Bronchial epithelial cell (primary cell): ENCODE measurements at places on chromosomes 12 and 14. TPM values are rescaled to one million over a fixed set of nuclear protein-coding genes. Genes with fewer than 3 reads are reported as not detected.
A peak's percentile ranks its signal among the peaks of the same experiment; 100 is the strongest.

DNA sequence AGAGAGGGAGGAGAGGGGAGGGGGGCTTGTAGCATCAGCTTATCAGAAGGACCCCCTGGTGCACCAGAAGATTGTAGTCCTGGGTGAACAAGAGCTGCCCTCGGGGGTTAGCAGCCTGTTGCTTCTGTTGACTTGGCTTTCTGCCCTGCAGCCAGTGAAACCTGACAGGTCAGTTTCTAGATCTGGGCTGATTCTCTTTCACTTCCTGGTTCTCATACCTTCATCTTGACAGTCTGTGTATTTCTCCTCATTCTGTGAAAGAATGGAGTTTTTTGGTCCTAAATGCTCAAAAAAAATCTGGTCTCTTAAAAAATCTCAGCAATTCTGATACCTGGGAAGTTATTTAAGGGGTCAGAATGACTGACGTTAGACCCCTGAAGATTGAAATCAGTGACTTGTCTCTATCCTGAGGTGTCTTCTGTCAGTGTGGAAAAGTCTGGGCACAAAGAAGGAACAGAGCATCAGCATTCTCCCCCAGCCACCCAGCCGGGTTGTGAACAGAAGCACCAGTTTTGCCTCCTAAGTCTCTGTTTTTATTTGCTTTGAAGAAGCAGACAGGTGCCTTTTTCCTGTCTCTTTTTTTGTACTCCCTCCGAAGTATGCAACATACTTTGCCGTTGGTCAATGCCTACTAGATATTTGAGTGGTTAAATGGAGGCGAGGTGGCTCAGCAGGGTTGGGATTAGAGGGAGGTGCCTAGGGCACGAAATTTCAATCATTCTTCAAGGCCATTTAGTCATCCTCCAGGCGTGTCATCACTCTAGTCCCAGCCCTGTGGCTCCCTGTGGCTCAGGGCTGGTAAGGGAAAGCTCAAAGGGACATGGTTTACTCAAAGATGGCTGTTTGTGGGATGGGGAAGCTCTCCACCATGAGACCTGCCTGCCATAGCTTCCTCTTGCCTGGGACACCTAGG, 24.0 kb downstream of the TTC9 start:
- DNase-seq: peak; percentile 87

DNA sequence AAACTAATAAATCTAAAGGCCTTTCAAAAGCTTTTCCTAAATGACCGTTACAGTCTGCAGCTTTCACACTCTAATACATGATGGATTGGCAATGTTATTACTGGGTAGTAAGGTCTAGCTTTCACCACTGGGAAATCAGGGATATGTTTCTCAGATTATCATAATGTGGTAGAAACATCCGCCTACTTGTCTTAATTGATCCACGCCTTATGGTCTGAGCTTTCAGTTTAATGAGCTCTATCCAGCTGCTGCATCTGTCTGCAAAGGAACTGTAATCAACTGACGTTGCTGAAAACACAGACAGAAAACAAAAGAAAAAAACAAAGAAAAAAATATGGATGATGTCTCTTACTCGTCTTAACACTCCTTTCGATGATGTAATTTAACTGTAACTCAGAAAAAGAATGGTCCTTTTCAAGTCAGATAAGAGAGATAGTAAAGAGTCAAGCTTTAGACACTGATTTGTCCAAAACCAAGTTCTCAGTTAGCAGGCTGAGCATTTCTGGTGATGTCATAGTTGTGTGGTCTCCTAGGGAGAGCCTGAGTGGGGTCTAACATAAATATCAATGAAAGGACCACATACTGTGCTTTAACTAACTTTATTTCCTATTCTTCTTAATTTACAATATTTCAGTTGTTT, 85.9 kb downstream of the C2CD5 start:
- no peak for DNase-seq

- no peak for DNase-seq
These were observed 162.6 kb downstream of the PPFIA2 start for GRCh38 chr12:81596558-81596957.

DNA sequence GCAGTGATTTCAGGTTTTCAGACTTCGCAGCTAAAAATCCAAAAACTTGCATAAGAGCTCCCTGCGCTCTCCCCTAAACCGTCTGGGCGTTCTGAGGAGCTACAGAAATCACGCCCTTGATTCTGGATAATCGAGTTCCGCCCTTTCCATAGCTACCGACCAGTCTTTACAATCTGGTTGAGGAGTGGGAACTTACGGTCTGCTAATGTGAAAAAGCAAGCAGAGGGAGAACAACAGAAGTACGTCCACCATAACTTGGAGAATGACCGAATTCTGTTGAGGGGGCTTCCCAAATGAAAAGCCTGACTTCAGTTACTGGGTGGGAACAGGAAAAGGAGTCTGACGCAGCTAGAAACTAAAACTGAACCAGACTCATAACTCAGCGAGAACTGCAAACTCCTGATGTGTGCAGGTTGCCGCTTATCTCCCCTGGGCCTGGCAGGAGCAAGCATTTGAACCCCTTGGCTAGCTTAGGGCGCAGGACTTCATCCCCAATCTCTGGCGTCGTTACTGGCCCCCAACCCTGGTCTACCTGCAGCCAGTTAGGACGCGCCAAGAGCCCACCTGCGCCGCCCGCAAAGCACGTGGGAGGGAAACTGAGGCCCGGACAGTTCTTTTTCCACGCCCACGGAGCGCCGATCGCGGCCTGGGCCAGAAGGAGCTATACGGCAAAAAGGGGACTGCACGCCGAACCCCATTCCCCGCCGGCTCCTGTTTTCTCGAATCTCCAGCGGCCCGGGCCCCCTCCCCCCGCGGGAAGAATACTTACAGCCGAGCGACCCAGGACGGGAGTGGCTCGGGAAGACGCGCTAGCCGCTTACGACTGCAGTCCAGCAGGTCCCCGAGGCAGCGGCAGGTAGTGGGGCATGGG, 838 bp downstream of the LRIG3 start:
- DNase-seq: peak; percentile 66

DNA sequence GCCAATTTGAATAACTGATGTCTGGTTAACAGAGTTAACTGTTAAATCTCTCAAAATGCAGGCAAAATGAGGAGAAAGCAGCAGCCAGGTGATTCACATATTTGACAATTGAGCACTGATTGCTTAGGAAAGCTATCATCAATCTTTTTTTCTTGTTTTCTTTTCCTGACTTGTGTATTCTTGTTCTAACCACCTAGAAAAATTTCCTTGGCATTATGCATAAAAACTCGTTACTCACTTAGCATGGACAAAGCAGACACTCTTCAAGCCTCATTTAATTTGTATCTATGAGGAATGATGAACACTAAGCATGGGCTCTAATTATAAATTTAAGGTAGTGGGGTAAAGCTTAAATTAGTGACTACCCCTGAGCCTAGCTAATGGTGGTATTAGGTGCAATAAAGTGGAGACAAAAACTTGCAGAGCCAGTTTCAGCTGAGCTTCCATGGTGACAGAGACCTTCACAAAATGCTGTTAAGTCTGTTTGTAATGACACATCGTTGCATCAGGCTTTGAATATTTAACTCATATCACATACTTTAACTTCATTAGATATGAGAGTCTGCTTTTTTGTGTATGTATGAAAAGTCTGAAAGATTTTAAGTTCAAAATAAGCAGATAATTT, 52.0 kb downstream of the RASSF9 start:
- peak; percentile 85 for DNase-seq

DNA sequence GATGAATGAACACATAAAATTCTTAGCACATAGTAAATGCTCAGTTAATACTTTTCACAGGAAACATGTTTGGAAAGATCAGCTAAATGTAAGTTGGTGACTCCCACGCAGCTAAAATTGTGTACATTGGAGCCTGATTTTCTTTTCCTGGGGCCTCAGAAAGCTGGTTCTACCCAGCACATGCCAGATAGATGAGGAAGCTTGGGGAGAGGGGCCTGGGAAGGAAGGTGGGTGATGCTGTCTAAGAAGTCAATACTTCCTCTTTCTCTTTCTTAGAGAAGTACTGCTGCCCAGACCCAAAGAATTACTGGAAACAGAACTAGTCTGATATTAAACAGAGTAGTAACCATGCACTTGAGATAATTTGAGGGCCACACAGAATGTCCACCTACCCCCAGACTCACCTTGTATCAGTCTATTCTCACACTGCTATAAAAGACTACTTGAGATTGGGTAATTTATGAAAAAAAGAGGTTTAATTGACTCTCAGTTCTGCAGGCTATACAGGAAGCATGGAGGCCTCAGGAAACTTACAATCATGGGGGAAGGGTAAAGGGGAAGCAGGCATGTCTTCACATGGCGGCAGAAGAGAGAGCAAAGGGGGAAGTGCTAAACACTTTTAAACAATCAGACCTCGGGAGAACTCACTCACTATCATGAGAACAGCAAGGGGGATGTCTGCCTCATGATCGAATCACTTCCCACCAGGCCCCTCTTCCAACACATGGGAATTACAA, 123.3 kb upstream of the MED13L start:
- DNase-seq: no peak

- no peak for DNase-seq
These were observed 179.0 kb upstream of the IGF1 start for GRCh38 chr12:102659200-102659911.

DNA sequence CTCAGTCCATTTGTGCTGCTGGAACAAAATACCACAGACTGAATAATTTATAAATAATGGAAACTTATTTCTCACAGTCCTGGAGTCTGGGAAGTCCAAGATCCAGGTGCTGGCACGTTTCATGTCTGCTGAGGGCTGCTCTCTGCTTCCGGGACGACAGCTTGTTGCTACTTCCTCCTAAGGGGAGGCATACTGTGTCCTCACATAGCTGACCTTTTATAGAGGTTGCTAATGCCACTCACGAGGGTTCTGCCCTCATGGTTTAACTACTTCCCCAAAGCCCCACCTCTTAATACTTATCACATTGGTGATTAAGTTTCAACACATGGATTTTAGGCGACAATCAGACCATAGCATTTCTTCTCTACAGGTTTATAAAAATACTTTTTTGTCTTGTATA, 411.1 kb downstream of the NRXN3 start:
- no peak for DNase-seq

DNA sequence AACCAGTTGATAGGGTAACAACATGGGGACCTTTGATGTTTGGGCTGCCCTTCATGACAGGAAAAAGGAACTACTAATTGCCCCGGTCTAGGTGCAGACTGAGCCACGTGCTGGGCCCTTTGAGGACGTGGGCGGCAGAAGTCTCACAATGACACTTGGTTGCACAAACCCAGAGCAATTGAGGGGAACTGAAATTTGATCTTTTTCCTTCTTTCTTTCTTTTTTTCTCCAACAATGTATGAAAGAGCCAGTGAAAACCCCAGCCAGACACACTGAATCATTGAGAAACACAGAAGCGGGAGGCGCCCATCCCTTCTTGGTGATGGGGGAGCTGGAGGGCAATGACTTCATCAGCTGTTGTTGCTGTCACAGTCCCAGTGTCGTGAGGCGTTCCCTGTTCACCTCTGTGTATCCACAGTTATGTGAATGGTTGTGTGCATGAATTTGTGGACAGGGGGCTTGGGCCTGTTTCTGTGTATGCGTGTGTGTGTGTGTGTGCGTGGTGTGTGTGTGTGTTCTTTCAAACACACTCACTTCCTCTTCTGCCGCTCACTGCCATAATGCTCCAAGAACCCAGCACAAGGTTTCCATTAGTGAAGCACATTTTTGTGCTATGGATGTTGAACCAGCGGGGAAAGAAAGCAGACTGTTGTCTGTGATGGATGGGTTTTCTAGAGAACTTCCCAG, 137.5 kb upstream of the CCND2 start:
- peak; percentile 46 for DNase-seq

DNA sequence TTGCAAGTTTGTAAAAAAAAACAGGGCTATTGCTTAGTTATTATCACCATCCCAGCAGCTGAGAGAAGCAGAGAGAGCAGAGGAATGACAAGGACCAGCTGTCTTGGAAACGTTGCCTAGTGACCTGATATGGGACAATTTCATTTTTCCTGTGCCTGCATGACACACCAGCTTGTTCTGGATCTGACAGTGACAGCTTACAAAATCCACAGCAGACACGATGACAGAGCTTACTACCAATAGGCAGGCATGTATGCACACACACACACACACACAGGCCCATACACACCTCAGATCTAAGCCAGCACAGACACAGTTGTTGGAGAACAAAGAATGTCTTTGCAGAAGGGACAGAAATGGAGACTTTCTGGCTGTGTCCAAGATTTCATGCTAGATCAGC, 25.4 kb downstream of the HSPB8 start:
- DNase-seq: no peak

DNA sequence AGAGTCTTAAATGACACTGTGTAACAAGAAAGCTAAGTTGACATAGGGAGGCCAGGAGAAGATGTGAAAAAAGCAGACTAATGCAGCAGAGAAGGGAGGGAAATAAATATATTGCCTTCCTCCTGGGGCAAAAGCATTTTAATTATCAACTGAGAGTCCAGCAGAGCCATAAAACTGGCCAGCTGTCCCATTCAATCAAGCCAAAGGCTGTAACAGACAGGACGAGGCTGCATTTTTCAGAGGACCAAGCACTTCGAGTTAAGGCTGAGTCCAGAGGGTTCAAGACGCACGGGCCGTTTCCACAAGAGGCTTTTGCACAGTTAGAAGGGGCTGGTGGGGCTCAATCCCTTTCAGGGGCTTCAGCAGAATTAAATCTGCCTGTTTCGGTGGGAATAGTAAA, 20.4 kb downstream of the MAP3K9 start:
- no peak for DNase-seq

DNA sequence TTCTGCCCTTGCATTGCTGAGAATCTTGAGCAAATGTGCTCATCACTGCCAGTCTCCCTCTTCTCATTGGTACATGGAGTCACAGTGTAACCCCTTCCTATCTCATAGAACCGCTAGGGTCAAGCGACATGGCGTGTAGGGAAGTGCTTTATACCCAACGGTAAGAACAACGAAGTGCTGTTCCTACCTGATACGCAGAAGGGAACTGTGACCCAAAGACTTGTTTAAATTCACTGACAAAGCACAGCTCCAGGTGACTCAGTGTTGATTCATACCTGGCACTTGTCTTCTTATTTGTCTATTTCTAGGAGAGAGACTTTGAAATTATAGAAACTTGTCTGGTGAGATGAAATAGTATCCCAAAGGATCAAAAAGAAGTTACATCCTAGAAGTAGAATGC, 53.7 kb downstream of the FBXL14 start:
- DNase-seq: peak; percentile 95

DNA sequence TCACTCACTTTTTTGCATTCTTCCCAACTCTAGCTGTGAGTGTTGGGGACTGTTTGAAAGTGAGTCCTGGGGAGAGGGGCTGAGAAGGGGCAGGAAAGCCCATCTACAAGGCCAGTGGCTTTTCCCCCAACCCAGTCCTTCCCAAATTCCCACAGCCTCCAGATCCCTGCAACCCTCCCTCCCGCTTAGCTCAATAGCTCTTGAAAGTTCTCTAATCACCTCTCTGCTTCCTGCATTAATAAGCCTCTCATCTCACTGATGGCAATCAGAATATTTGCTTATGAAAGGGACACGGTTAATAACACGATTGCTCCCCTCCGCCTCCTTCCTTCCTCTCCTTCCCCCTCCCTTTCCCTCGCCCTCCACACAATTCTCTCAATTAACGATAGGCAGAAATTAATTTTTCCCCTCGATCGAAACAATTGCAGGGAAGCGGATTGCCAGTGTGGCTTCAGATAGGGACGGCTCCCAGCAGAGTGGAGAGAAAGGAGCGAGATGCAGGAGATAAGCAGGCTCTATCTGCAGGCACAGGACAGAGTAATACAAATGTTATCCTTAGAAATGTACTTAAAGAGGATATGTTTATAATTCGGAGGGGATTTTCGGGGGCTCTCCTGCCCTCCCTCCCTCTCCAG, 15.1 kb upstream of the GPATCH2L start:
- no peak for DNase-seq

- DNase-seq: peak; percentile 53
These were observed 1.0 kb downstream of the ITFG2 start for GRCh38 chr12:2813214-2814185.

Gene KLHDC1
- total RNA-seq: 0.90 and 1.1 TPM in 2 replicates

Gene TMEM132D
- total RNA-seq: not detected in 2 replicates

Gene RIMBP2
- total RNA-seq: not detected in 2 replicates

Gene KRT3
- total RNA-seq: under 0.01 and 0.13 TPM in 2 replicates

Gene NAV3
- 1.6 and 3.2 TPM in 2 replicates for total RNA-seq

Gene GRIN2B
- total RNA-seq: under 0.01 TPM in 2 replicates
